Epithelial cell of prostate (primary cell): ENCODE measurements at places on chromosomes 4 and X.

DNA sequence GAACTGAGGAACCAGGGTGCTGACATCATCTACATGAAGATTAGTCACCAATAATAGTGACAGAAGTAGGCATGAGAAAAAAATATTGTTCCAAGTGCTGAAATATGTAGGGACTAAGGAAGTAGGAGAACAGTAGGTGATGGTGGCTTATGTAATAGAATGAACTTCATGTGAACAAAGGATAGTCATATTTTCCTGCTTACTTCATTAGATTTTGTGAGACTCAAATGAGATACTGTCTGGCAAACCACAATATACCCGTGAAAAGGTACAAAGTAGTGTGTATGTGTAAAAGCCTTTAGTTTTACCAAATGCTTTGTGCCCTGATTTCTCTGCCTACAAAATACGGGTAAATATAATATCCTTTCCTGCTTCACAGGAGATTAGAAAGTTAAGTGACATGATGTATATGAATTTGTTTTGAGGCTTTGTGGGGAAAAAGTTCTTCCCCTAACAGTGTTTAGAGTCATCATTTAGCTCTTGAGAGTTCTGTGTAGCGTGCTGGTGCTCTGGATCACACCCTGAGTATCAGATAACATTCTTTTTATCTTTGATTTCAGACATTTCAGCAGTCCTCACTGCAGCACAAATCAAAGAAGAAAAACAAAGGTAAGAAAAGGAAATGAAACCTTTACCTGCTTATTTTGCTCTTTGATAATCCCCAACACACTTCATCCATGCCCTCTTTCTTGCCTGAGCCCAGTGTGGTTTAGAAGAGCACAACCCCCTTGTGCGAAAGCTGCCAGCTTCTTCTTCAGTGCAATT is 67.9 kb downstream of the KLHL34 start:
- DNase-seq, result no peak

- no peak for DNase-seq
Observed at GRCh38 chrX:16839219-16839851, 30.8 kb downstream of the RBBP7 start.

GRCh38 chr4:77893451-77893850 is 30.8 kb downstream of the MRPL1 start:
- DNase-seq, result no peak

- DNase-seq, result no peak
Observed at GRCh38 chr4:107600436-107600835, 119.6 kb downstream of the PAPSS1 start.

- no peak for DNase-seq
Observed at GRCh38 chr4:119049342-119049741, 86.3 kb upstream of the MYOZ2 start.

- no peak for DNase-seq
Observed at GRCh38 chr4:95204873-95205272, 343.9 kb downstream of the UNC5C start.

DNA sequence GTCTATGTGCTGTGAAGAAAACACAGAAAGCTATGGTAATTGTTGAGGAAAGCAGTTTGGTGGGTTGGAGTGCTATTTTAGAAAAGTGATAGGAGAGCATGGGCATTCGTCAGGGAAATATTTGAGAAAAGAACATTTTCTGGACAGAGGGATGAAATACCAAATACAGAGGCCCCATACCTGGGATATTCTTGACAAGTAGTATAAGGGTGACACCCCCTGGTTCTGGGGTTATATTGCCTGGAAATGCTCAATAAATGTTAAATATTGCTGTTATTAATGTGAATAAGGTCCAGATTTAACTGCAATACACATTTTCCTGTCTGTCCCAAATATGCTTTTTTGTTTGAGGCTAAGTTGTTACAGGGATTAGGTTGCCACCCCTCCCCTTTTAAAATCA is 42.9 kb downstream of the WWC2 start:
- no peak for DNase-seq

- no peak for DNase-seq
Observed at GRCh38 chr4:151266497-151266896, 10.5 kb upstream of the PRSS48 start.

DNA sequence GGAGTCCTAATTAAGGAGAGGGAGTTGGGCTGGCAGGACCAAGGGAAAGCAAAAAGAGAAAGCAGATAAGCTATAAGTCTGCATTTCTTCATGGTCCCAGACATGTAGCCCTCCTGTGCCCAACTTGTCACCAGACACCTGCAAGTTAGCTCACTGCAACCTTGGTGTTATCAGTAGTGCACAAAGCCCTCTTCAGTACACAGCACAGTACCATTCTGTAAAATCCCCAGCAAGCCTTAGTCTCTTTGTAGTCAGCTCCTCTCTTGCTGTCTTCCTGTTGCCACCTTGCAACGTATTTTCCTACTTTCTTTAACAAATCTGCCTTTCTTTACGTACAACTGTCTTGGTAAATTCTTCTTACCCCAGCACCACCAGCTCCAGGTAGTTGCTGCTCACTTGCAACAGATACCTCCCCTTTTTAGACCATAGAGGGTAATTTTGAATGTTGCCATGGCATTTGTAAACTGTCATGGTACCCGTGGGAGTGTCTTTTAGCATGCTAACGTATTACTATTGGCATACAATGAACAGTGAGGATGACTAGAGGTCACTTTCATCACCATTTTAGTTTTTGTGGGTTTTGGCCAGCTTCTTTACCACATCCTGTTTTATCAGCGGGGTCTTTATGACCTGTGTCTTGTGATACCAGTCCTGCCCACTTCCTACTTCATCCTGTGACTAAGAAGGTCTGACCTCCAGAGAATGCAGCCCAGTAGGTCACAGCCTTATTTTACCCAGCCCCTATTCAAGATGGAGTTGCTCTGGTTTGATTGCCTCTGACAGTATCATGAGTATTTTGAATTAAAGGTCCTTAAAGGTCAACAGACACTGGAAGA is 28.3 kb upstream of the AP1S2 start:
- DNase-seq, result no peak

- no peak for DNase-seq
Observed at GRCh38 chr4:128917781-128918180, 108.3 kb downstream of the JADE1 start.

- DNase-seq, result peak; percentile 82
Observed at GRCh38 chr4:176538217-176538925, 218.6 kb downstream of the SPCS3 start.

DNA sequence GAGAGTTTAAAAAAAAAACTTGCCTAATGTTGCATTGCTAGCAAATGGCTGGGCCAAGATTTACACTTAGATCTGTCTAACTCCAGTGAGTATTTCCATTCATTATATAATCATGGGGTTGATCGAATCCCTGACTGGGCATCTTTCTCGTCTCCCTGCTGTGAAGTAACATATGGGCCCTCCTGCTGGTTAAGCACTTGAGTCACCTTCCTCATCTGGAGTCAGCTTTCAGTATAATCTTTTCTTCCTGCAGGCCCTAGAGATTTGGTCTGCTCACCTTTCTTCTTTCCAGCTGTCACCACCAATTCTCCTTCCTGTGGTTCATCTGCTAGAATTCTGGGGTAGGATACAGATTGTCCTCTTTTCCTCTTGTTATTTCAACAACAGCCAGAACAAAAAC is 41.6 kb downstream of the TIGD2 start:
- DNase-seq, result no peak

DNA sequence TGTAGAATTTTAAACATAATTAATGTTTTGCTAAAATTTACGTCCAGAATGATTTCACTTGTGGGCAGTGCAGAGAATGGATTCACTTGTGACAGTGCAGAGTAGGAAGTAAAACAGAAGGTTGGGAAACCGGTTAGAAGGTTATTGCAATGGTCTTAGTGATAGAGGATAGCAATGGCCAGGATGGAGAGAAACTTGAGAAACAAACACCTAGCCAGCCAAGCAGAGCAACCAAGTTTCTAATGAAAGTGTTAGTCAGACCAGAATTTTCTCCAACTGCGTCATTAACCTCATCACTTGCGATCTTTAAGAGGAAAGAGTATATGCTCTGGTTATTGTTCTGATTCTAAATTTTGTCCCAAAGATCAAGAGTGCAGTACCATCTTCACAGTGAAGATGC is 50.0 kb upstream of the TBC1D9 start:
- no peak for DNase-seq

- no peak for DNase-seq
Observed at GRCh38 chrX:10423716-10424115, 196.7 kb downstream of the MID1 start.

- DNase-seq, result peak; percentile 2
Observed at GRCh38 chr4:108834835-108835384, 72.1 kb upstream of the ETNPPL start.

- DNase-seq, result no peak
Observed at GRCh38 chrX:133836561-133836960, 148.8 kb downstream of the GPC3 start.

GRCh38 chrX:25029288-25029825 is 13.6 kb upstream of the ARX start:
- no peak for DNase-seq

- DNase-seq, result no peak
Observed at GRCh38 chr4:184439386-184439785, 35.0 kb downstream of the IRF2 start.

GRCh38 chr4:123412091-123412505 is 15.5 kb downstream of the SPRY1 start:
- DNase-seq, result no peak

GRCh38 chr4:47187608-47188007 is 156.2 kb downstream of the GABRB1 start:
- DNase-seq, result no peak

GRCh38 chrX:72101597-72102037 is 30.1 kb downstream of the RTL5 start:
- no peak for DNase-seq

DNA sequence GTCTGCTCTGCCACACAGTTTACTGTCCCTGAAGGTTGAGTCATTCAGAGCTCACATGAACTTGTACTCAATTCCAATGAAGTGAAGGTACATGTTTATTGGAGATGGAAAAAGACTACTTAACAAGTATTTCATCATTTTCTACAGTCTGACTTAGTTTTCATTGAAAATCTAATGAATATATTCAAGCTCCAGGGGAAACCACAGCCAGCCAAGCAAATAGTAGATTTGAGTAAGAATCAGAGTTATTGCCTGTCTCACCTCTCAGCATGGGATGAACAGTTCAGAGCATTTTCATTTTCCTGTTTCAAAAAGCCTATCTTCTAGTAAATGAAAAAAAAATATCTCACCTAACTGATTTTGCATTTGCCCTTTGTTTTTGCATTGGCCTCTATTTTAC is 1249.4 kb upstream of the DIAPH2 start:
- no peak for DNase-seq

GRCh38 chr4:54930226-54930625 is 195.2 kb downstream of the KDR start:
- DNase-seq, result peak; percentile 43

GRCh38 chr4:41290479-41290878 is 33.8 kb downstream of the UCHL1 start:
- no peak for DNase-seq

DNA sequence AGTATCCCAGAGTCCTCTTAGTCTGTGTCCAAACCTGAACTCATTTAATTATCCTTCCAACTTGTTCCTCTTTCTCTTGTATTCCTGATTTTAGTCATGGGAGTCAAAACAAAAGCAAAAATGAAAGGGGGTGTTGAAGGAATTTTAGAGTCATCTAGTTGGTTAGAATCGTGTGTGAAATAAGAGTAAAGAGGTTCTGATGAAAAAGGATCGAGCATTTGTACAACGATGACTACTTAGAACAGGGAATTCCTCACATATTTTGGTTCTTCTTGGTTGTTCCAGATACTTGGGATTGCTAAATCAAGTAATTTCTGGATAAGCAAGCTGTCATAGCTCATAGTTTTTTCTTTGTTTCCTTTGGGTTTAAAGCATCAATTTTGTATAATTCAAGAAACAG is 194.4 kb downstream of the BCOR start:
- DNase-seq, result no peak

DNA sequence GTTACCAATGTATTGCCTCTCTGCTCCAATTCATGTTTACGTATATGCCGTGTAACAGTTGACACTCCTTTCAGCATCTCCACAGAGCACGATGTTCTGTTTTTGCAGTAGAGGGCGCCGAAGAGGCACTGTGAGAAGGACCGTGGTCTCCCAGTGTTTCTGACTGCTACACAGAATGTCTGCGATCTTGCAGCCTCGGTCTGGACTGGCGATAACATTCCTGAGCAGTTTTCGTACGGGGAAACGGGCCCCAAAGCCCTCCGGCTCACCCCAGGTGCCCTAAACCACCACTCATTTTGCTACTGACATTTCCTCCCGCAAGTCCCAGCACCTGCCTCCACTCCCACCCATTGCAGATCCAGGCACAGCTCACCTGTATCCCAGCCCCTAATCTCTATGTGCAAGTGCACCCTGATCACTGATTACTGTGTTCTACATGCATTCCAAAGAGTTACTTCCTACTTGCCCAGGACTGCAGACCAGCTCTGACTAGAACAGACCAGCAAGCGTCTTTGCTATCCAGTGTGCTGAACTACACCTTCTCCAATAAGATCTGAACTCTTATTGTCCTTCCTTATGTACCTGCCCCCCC is 12.4 kb upstream of the NFXL1 start:
- DNase-seq, result no peak

GRCh38 chr4:98728433-98728832 is 70.0 kb upstream of the TSPAN5 start:
- DNase-seq, result peak; percentile 18

GRCh38 chr4:168882650-168883233 is 127.3 kb downstream of the CBR4 start:
- DNase-seq, result no peak

DNA sequence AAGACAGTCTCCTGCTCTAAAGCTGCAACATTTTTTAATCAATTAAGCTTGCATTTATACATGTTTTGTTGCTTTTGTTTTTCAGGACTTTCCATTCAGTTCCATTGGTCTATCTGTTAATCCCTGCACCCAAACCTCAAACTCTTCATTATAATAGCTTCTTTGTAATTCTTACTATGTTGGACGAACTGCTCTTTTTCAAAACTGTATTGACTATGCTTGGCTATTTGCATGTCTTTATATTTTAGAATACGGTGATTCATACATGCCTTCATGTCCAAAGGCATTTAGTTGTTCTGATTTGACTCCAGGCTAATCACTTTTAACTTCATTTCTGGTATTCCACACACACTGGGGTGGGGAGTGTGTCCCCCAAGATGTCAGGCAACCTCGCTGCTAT is 14.1 kb downstream of the MAGEC1 start:
- DNase-seq, result no peak

GRCh38 chrX:23784470-23785331 is 1.7 kb downstream of the SAT1 start:
- DNase-seq, result no peak

DNA sequence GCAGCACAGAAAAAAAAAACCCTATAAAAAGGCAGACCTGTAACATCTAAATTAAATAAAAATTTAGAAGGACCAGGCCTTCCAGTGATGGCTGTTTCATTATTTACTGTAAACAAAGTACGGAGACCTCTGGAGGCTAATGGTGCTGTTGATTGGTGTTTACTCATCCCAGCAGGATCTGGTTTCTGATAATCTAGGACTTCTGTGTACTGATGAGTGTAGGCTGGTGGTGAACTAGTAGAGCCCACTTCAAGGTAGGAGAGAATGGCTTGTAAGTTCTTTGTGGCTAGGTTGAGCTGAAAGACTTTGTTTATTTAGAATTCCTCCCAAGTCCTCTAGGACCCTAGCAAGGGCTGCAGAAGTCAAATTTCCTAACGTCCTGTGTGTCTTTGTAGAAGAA is 398.1 kb upstream of the PITX2 start:
- no peak for DNase-seq
